ENCODE measurements at places on chromosomes 4 and X. TPM values are rescaled to one million over a fixed set of nuclear protein-coding genes. Genes with fewer than 3 reads are reported as not detected.

The SSX2B gene
- not detected for total RNA-seq

DNA sequence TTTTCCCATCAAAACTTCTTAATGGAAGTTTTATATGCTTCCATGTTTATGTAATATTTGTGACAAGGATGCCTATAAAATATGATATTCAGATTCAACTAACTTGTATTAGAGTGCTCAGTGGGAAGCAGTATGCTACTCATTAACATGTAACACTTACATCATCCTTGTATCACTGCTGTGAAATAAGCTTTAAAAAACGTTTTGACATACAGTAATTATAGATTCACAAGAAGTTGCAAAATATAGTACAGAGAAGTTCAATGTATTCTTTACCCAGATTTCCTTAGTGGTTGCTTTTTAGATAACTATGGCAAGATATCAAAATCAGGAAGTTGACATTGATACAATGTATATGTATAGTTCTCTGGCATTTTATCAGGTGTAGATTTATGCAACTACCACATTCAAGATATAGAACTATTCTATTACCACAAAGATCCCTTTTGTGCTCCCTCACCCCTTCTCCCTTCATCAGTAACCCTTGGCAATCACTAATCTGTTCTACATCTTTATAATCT, 56.3 kb downstream of the DTHD1 start:
- DNase-seq = no peak
- peaks cover 5% of the 10 kb centered on the region for H3K4me1 ChIP-seq
- H3K27me3 ChIP-seq = no peaks in the 10 kb centered on the region
- H3K36me3 ChIP-seq = no peaks in the 10 kb centered on the region

DNA sequence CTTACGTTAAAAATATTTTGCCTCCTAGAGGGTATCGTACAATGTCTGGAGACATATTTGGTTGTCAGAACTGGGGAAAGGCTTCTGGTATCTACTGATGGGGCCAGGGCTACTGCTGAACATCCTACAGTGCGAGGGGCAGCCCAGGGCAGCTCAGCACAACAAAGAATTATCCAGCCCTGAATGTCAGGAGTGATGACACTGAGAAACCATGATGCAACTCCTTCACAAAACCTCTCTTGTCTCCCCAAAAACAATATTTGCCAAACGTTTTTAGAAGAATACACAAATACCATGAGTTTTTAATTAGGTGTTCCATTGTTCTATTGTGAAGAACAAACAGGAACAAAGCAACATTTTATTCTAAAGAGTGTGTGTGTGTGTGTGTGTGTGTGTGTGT, 43.4 kb upstream of the CLNK start:
- H3K4me3 ChIP-seq = no peak overlapping the region
- H3K36me3 ChIP-seq = no peaks in the 10 kb centered on the region
- no peak for DNase-seq
- H3K27ac ChIP-seq = no peak overlapping the region

GRCh38 chr4:100631281-100631968, 113.6 kb upstream of the EMCN start:
- DNase-seq = no peak
- no peaks in the 10 kb centered on the region for H3K27me3 ChIP-seq
- no peak overlapping the region for H3K4me3 ChIP-seq

The SORBS2 gene
- total RNA-seq = 0.21 TPM

All from naive thymus-derived CD4-positive, alpha-beta T cell (primary cell).